Activated T-cell treated with anti-CD3 and anti-CD28 coated beads, Interleukin-2, amount 50 U/mL, for 48 hours (primary cell): ENCODE measurements at places on chromosomes 6 and 20.

DNA sequence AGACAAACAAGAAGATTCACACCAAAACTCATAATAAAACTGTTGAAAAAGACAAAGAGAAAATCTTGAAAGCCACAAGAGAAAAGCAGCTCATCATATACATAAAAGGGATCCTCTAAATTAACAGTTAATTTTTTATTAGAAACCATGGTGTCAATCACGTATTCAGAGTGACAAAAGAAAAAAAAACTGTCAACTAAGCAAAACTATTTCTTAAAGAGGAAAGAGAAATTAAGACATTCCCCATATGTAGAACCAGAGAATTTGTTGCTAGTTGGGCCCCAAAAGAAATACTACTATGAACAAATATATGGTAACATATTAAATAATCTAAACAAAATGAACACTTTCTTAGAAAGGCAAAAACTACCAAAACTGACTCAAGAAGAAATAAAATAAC is 74.3 kb upstream of the TENT5A start:
- DNase-seq: no peak

GRCh38 chr6:79868098-79868722 is 79.1 kb downstream of the ELOVL4 start:
- DNase-seq: no peak

GRCh38 chr20:5268449-5268848 is 48.3 kb downstream of the PROKR2 start:
- no peak for DNase-seq

DNA sequence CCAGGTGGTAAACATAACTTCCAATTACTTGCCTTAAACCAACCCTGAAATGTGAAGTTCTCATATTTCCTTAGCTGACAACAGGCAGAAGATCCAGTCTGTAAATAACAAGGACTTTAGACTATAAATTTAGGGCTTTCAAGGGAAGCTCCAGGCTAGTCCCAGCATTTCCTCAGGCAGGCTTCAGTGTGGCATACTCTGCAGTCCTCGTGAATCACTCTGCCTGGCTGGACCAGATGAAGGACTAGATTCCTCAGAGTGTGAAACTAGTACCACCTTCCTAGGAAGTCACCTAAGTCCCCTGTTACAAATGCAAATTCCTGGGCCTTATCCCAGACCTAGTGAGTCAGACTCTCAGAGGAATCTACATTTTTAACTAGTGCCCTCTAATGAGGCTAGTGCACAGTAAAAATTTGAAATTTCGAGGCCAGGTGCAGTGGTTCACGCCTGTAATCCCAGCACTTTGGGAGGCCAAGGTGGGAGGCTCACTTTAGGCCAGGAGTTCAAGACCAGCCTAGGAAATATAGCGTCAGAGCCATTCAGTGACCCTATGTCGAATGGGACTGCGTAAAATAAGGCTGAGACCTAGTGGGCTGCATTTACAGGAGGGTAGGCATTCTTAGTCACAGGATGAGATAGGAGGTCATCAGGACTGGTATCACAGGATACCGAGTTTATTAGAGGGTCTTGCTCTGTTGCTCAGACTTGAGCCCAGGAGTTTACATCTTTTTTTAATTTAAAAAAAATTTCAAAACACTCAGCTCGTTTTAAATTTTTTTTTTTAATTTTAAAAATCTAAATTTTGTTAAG is 279.6 kb upstream of the JARID2 start:
- no peak for DNase-seq

GRCh38 chr20:14599613-14600012 is 262.2 kb upstream of the FLRT3 start:
- DNase-seq: no peak

GRCh38 chr6:24949020-24949569 is 13.3 kb upstream of the RIPOR2 start:
- DNase-seq: no peak

GRCh38 chr6:143647732-143648131 is 30.0 kb upstream of the PHACTR2 start:
- DNase-seq: no peak

DNA sequence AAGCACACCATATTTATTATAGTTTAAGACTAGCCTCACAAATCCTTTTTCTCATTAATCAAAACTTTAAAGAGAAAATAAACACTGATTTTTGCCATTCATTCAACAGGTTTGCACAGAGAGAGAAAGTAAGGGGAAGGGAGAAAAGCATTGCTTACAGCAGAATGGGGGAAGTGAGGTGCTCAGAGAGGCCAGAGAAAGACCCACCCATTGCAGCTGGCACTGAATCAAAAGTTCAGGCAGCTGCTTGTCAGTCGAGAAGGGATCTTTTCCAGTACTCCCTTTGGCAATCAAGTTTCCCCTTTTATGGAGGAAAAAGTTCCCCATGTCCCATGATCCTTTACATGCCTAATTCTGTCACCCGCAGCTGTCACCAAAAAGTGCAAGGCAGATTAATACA is 8.0 kb upstream of the CRISP2 start:
- no peak for DNase-seq

GRCh38 chr6:19811397-19812079 is 25.6 kb upstream of the ID4 start:
- no peak for DNase-seq

DNA sequence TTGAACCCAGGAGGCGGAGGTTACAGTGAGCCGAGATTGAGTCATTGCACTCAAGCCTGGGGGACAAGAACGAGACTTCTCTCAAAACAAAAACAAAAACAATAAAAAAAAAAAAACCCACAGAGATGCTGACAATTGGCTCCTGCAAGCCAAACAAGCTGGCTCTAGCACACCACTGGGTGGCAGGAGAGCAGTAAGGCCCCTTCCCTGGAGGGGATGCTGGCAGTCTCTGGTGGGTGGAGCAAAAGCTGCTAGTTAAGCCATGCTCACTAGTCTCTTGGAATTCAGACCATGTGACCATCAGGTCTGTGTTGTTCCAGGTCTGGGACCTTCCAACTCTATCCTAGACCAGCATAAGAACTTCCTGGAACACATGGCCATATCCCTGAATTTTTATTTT is 18.9 kb upstream of the DSN1 start:
- no peak for DNase-seq

GRCh38 chr6:43203029-43203717 is 21.2 kb downstream of the CUL9 start:
- no peak for DNase-seq

DNA sequence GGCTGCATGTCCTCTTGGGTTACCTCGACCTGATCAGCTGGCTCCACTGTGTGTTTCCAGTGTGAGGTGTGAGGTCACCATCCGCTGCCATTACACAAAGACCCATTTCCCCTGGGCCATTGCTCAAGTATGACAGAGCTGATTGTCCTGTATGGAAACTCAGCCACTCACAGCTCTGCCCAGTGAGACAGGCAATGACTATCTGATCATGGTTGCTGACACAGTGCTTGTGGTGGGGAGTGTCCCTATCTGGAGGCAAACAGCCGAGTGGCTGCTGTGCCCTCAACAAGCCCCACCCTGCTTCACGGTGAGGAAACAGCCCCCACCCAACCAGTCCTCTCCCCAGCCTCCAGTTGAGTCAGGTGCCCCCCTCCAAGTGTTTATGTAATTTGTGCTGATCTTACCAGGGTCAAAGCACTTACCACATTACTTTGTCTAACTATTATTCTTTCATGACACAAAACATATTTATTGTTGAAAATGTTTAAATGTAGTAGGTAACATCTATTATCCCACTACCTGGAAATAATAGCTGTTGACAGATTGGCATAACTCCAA is 11.7 kb upstream of the MAPK13 start:
- peak; percentile 55 for DNase-seq

DNA sequence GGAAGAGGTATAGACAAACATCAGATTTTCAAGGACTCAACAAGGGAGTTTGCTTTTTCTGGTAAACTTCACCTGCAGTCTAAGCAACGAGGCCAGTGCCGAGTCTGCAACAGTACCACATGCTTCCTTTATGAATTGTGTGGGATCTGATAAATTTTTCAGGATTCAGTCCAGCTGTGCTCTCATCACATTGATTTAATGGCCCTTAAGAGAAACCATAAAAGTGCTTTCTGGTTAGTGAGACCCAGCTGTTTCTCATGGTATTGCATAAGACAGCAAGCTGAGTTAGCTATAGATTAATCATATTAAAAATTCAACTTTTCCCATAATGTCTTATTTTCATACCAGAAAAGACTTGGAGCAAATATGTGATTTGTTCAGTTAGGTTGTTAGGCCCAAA is 291.4 kb downstream of the CENPW start:
- DNase-seq: no peak

- DNase-seq: no peak
These were observed 21.3 kb downstream of the PLCB1 start for GRCh38 chr20:8153281-8153908.

DNA sequence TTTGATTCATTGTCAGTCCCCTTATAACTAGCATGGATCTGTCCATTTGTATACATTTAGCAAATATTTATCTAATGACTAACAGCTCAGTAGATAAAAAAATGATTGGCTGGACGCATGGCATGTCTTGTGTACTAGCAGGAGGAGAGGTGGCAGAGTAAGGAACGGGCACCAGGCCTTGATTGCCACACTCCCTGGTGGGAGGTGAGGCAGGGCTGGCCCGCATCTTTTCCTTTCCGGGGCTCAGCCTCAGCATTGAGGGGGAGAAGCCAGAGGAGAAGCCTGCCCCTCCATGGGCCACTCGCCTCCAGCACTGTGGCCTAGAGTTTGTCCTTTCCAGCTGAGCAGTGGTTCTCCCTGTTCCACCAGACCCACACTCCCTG is 84.9 kb upstream of the TMEM181 start:
- no peak for DNase-seq

- DNase-seq: no peak
These were observed 34.4 kb downstream of the TGM3 start for GRCh38 chr20:2330090-2330695.

- DNase-seq: no peak
These were observed 2.9 kb downstream of the TAF4 start for GRCh38 chr20:62062661-62063314.

DNA sequence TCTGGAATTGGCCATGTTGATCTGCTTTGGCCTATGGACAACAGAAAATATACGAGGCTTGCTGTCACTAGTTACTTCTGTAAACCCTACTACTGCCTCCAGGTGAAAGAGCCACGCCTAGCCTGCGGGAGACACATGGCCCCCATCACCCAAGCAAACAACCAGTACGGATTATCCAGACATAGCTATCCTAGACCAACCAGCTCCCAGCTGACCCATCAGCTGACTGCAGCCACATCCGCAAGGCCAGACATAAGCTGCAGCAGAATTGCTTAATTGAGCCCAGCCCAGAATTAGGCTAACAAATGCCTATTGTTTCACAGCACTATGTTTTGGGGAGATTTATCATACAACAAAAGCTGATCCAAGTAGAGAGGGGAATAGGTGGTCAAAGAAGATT is 13.5 kb downstream of the REV3L start:
- no peak for DNase-seq

GRCh38 chr20:57619051-57619831 is 985 bp downstream of the ZBP1 start:
- peak; percentile 80 for DNase-seq

DNA sequence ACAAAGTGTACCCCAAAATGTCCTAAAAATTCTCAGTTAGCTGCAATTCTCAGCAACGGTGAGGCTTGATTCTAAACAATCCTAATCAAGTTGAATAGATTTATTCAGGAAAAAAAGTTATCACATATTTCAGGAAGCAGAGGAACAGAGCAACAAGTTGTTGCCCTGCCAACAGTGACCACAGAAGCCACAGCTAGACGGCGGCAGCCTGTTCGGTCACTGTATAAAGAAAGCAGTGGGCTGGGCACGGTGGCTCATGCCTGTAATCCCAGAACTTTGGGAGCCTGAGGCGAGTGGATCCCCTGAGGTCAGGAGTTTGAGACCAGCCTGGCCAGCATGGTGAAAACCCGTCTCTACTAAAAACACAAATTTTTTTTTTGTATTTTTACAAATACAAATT is 171.2 kb upstream of the BMP5 start:
- DNase-seq: no peak

- no peak for DNase-seq
These were observed 345.3 kb upstream of the SLC35B3 start for GRCh38 chr6:8780653-8781052.

- no peak for DNase-seq
These were observed 254.9 kb downstream of the TAF4 start for GRCh38 chr20:61810738-61811135.

DNA sequence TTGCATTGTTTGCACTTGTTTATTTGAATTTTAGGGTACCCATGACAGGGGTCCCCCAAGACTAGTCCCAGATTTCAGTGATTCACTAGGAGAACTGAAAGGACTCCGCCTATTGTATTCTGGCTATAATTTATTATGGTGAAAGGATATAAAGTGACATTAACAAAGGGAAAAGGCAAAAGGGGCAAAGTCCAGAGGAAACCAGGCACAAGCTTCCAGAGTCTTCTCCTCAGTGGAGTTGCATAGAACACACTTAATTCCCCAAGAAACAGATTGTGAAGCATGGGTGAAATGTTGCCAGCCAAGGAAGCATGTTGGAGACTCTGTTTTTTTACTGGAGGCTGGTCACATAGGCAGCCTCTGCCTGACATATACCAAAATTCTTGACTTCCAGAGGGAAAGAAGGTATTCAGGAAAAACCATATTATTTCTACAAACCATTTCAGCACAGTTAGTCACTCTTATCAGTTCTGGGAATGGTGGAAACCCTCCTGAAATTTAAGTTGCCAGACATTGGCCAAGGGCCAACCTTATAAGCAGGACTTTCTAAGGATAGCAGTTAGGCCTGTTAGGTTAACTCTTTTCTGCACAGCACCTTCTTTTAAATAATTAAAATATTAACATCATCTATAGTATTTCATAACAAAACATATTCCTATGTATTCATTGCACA is 71.8 kb downstream of the FIG4 start:
- no peak for DNase-seq

DNA sequence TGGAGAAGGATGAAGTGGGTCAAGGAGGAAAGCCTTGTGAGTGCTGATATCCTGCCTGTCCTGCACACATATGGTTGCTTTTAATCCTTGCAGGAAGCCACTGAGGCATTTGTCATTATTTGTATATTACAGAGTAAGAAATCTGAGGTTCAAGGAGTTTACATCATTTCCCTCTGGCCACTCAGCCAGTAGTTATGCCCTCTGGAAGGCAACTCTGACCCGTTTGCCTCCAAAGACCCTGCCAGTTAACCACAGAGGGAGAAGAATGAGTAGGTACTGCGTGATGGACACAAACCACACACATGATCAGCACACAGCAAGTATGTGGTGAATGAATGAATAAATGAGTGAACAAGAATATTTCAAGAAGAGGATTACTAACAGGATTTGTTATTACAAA is 7.9 kb upstream of the FAM210B start:
- no peak for DNase-seq
